GM12878 (cell line): ENCODE measurements at places on chromosomes 3 and 15. TPM values are rescaled to one million over a fixed set of nuclear protein-coding genes. Genes with fewer than 3 reads are reported as not detected.

Gene SIN3A
- 62.2 and 63.6 TPM in 2 replicates for total RNA-seq

Gene GRAMD2A
- not detected in 2 replicates for total RNA-seq

Gene TRA2B
- 213 and 233 TPM in 2 replicates for total RNA-seq

Gene SPINK8
- not detected in 2 replicates for total RNA-seq

Gene INKA1
- total RNA-seq: 6.0 and 9.2 TPM in 2 replicates

Gene IL17RB
- 2.2 and 3.0 TPM in 2 replicates for total RNA-seq

Gene IMPG2
- total RNA-seq: 0.11 and 0.13 TPM in 2 replicates

Gene FSD2
- total RNA-seq: not detected in 2 replicates

Gene MAGEL2
- total RNA-seq: not detected in 2 replicates

Gene SLC27A2
- total RNA-seq: 0.38 and 0.64 TPM in 2 replicates

Gene ECT2
- total RNA-seq: 37.6 and 38.7 TPM in 2 replicates

Gene EOMES
- total RNA-seq: 5.5 and 6.1 TPM in 2 replicates

Gene WDR93
- not detected in 2 replicates for total RNA-seq

Gene TIMP4
- not detected in 2 replicates for total RNA-seq

Gene SAMMSON
- not detected in 2 replicates for total RNA-seq

Gene PRSS50
- not detected in 2 replicates for total RNA-seq
